ENCODE measurements at places on chromosomes 11 and 22. TPM values are rescaled to one million over a fixed set of nuclear protein-coding genes. Genes with fewer than 3 reads are reported as not detected.

- DNase-seq: no peak
- H3K4me3 ChIP-seq: no peak overlapping the region
- no peaks in the 10 kb centered on the region for H3K36me3 ChIP-seq
- no peak overlapping the region for H3K27ac ChIP-seq
Observed at GRCh38 chr22:41917903-41918791, 3.3 kb upstream of the SHISA8 start.

GRCh38 chr11:92384358-92384757, 159.7 kb downstream of the FAT3 start:
- H3K36me3 ChIP-seq: no peaks in the 10 kb centered on the region
- H3K4me3 ChIP-seq: no peak overlapping the region
- no peaks in the 10 kb centered on the region for H3K27me3 ChIP-seq
- DNase-seq: no peak
- no peak overlapping the region for H3K27ac ChIP-seq
- peaks cover 18% of the 10 kb centered on the region for H3K4me1 ChIP-seq

DNA sequence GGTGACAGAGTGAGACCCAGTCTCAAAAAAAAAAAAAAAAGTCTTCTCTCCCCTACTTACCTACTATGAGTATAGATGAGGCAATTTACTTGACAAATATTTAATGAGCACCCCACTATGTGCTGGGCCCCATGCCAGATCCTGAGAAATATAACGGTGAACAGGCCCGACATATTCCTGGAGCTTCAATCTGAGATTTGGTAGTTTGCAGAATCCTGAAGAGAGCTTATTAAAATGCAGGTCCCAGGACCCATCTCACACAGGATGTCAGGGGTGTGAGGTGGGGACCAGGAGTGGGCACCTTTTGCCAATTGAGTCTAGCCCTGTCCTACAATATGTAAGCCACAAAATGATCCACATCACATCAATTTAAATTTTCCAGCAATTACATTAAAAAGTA, 44.0 kb downstream of the KCNJ4 start:
- no peaks in the 10 kb centered on the region for H3K27me3 ChIP-seq
- peaks cover 12% of the 10 kb centered on the region for H3K4me1 ChIP-seq
- no peaks in the 10 kb centered on the region for H3K36me3 ChIP-seq
- no peak overlapping the region for H3K4me3 ChIP-seq
- no peak for DNase-seq

DNA sequence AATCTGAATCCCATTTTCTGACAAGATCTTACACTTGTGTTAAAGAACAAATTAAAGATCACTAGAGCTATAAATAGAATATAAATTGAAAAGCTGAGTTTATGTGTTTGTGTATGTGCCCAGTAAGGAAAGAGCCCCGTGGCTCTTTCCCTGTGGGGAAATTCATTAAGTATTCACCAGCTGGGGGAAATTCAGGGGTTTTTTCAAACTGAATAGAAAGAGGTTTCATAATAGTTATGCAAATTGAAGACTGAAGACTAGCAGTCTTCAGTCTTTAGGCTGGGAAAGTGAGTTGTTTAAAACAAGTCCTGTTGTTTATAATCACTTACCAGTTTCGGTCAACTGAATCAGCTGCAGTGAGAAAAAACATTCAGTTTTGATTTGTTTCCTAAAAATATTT, 11.3 kb upstream of the MS4A7 start:
- no peaks in the 10 kb centered on the region for H3K36me3 ChIP-seq
- H3K27ac ChIP-seq: no peak overlapping the region
- H3K27me3 ChIP-seq: no peaks in the 10 kb centered on the region
- DNase-seq: no peak
- no peaks in the 10 kb centered on the region for H3K4me1 ChIP-seq

GRCh38 chr22:19122752-19123492, 710 bp upstream of the DGCR2 start:
- H3K27ac ChIP-seq: peak overlapping the region; percentile 96
- no peak for DNase-seq
- H3K4me1 ChIP-seq: peaks cover 59% of the 10 kb centered on the region
- H3K27me3 ChIP-seq: no peaks in the 10 kb centered on the region
- H3K36me3 ChIP-seq: no peaks in the 10 kb centered on the region

DNA sequence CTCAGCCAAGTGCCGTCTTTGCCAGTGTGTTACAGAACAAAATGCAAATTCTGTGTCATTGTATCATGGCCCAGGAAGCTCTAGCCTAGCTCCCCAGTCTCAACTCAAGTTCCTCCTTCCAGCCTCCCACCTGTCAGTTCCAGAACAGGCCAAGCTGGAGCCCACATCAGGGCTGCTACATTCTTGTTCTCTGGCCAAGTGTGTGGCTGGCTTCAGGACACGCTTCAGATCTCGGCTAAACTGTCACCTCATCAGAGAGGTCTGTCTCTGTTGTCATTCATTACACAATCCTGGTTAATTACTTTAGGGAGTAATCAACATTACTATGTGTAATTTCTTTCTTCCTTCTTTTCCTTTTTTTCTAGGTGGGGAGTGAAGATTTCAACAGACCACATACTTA, 347.0 kb upstream of the SYN3 start:
- DNase-seq: no peak
- H3K4me1 ChIP-seq: no peaks in the 10 kb centered on the region
- no peaks in the 10 kb centered on the region for H3K36me3 ChIP-seq

DNA sequence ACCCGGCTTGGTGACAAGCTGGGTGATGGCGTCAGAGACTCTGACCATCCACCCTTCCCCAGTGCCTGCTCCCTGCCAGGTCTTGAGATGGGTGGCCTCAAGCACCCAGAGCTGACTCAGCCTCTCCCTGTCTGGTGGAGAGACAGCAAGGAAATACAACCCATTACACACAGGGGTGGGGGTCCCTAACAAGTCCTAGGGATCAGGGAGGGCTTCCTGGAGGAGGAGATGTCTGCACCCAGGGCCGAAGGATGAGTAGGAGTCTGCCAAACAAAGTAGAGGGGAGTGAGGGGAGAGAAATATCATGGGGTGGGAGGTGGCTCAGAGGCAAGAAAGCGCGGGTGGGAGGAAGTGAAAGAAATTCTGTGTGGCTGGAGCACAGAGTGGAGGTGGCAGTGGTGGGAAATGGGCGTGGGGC, 6.8 kb downstream of the MAFF start:
- no peak overlapping the region for H3K4me3 ChIP-seq
- no peaks in the 10 kb centered on the region for H3K36me3 ChIP-seq
- no peaks in the 10 kb centered on the region for H3K27me3 ChIP-seq
- no peak for DNase-seq

- H3K36me3 ChIP-seq: no peaks in the 10 kb centered on the region
- H3K4me1 ChIP-seq: no peaks in the 10 kb centered on the region
- H3K27ac ChIP-seq: no peak overlapping the region
- H3K27me3 ChIP-seq: no peaks in the 10 kb centered on the region
Observed at GRCh38 chr11:92070026-92070889, 154.4 kb upstream of the FAT3 start.

GRCh38 chr22:30305519-30305905, 16.2 kb upstream of the CASTOR1 start:
- DNase-seq: peak; percentile 76
- H3K4me1 ChIP-seq: peaks cover 100% of the 10 kb centered on the region
- H3K27ac ChIP-seq: peak overlapping the region; percentile 87
- H3K36me3 ChIP-seq: peaks cover 7% of the 10 kb centered on the region
- H3K4me3 ChIP-seq: peak overlapping the region; percentile 22
- H3K27me3 ChIP-seq: no peaks in the 10 kb centered on the region

- H3K27me3 ChIP-seq: no peaks in the 10 kb centered on the region
- no peak for DNase-seq
- no peak overlapping the region for H3K27ac ChIP-seq
- peaks cover 9% of the 10 kb centered on the region for H3K36me3 ChIP-seq
Observed at GRCh38 chr11:77661670-77662069, 24.1 kb upstream of the CLNS1A start.

GRCh38 chr11:13247606-13248296, 29.8 kb upstream of the BMAL1 start:
- no peak overlapping the region for H3K27ac ChIP-seq
- H3K4me3 ChIP-seq: no peak overlapping the region
- DNase-seq: no peak
- no peaks in the 10 kb centered on the region for H3K36me3 ChIP-seq
- peaks cover 2% of the 10 kb centered on the region for H3K4me1 ChIP-seq
- no peaks in the 10 kb centered on the region for H3K27me3 ChIP-seq

The ADM2 gene
- total RNA-seq: 2.7 TPM

The LRRN4CL gene
- total RNA-seq: 3.3 TPM

The RNF141 gene
- 74.8 TPM for total RNA-seq

The OR10A2 gene
- not detected for total RNA-seq

The SCN4B gene
- 1.5 TPM for total RNA-seq

The OR52H1 gene
- total RNA-seq: 2.1 TPM

Data from suprapubic skin (tissue), 4 donors.